ENCODE measurements at places on chromosomes 7 and 10. TPM values are rescaled to one million over a fixed set of nuclear protein-coding genes. Genes with fewer than 3 reads are reported as not detected.

DNA sequence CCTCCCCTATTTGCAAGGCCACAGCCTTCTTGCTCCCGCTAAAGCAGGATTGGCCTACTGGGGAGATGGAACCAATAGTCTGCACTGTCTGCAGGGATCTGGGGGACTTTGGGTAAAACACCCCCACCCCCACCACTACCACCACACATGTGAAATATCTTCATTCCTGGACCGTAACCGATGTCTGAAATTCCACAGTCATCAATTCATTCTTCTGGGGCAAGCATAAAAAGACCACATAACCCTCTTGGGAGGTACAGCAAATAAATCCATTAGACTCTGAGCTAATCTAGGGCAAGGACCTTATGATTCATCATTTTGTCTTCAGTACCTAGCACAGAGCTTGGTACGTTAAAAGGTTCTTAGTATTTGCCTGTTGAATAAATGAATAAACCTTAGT lies 307.8 kb downstream of the GPAM start:
- H3K27me3 ChIP-seq = no peaks in the 10 kb centered on the region
- no peak overlapping the region for H3K4me3 ChIP-seq
- H3K36me3 ChIP-seq = no peaks in the 10 kb centered on the region
- no peak for DNase-seq
- H3K27ac ChIP-seq = no peak overlapping the region

DNA sequence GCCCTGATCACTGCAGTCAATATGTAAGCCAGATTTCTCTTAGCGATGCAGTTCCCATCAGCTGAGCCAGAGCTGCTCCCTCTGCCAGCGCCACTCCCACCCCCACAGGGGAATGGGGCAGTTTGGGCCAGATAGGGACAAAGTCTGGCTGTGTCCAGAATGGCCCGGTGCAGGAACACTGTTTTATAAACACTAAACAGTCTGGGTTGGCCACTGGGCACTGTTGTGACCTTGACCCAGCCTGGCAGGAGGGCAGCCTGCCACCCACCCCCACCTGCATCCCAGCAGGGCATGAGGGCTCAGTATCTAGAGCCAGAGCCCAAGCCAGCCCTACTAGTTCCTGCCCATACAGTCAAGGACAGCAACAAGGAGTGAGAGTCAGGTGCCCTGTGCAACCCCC lies 1.3 kb downstream of the OGDHL start:
- no peaks in the 10 kb centered on the region for H3K36me3 ChIP-seq
- DNase-seq = no peak
- no peak overlapping the region for H3K27ac ChIP-seq
- peaks cover 28% of the 10 kb centered on the region for H3K27me3 ChIP-seq

DNA sequence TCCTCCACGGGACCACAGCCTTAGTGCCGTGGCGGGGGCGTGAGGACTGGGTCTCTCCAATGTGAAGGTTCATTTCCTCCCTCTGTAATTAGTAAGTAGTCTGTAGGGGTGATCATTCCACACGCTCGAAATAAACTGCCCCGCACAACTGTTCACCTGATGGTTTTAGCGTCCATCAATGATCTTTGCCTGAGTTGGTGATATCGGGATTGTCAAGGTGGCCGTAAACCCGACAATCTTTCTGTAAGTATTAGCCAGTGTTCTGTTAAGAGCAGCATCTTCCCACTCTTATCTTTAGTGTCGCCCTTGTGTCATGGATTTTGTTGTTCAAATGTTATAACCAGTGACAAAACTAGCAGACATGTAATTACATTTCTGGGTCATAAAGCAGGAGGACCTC lies 17.7 kb downstream of the AGAP3 start:
- DNase-seq = no peak
- H3K4me3 ChIP-seq = no peak overlapping the region
- H3K4me1 ChIP-seq = peaks cover 21% of the 10 kb centered on the region
- no peak overlapping the region for H3K27ac ChIP-seq
- no peaks in the 10 kb centered on the region for H3K36me3 ChIP-seq
- no peaks in the 10 kb centered on the region for H3K27me3 ChIP-seq

FAM107B gene
- 2.6 TPM for polyA plus RNA-seq

- no peaks in the 10 kb centered on the region for H3K36me3 ChIP-seq
- no peaks in the 10 kb centered on the region for H3K27me3 ChIP-seq
- H3K4me1 ChIP-seq = peaks cover 14% of the 10 kb centered on the region
- H3K4me3 ChIP-seq = no peak overlapping the region
- no peak for DNase-seq
These were observed 24.2 kb downstream of the MGMT start for GRCh38 chr10:129491123-129491734.
